ENCODE measurements at places on chromosomes 5 and 9.

GRCh38 chr9:131672451-131672850, 67.4 kb downstream of the RAPGEF1 start:
- H3K4me3 ChIP-seq: no peak overlapping the region
- DNase-seq: no peak
- H3K27me3 ChIP-seq: no peaks in the 10 kb centered on the region
- peaks cover 56% of the 10 kb centered on the region for H3K4me1 ChIP-seq
- H3K36me3 ChIP-seq: no peaks in the 10 kb centered on the region

GRCh38 chr5:129499208-129499852, 39.2 kb downstream of the ADAMTS19 start:
- H3K36me3 ChIP-seq: no peaks in the 10 kb centered on the region
- no peak overlapping the region for H3K4me3 ChIP-seq
- no peaks in the 10 kb centered on the region for H3K4me1 ChIP-seq
- no peak overlapping the region for H3K27ac ChIP-seq
- DNase-seq: no peak

GRCh38 chr5:158421319-158421718, 562.4 kb upstream of the CLINT1 start:
- H3K36me3 ChIP-seq: no peaks in the 10 kb centered on the region
- no peak overlapping the region for H3K4me3 ChIP-seq
- H3K27ac ChIP-seq: no peak overlapping the region
- H3K4me1 ChIP-seq: no peaks in the 10 kb centered on the region
- H3K27me3 ChIP-seq: no peaks in the 10 kb centered on the region

- no peaks in the 10 kb centered on the region for H3K27me3 ChIP-seq
- no peaks in the 10 kb centered on the region for H3K4me1 ChIP-seq
- no peak overlapping the region for H3K4me3 ChIP-seq
- no peak for DNase-seq
Measured at GRCh38 chr5:161530700-161531099, 15.8 kb downstream of the GABRB2 start.

GRCh38 chr5:87845734-87846133, 422.9 kb downstream of the TMEM161B start:
- H3K36me3 ChIP-seq: no peaks in the 10 kb centered on the region
- no peaks in the 10 kb centered on the region for H3K4me1 ChIP-seq
- no peak overlapping the region for H3K27ac ChIP-seq
- H3K27me3 ChIP-seq: no peaks in the 10 kb centered on the region
- H3K4me3 ChIP-seq: no peak overlapping the region

DNA sequence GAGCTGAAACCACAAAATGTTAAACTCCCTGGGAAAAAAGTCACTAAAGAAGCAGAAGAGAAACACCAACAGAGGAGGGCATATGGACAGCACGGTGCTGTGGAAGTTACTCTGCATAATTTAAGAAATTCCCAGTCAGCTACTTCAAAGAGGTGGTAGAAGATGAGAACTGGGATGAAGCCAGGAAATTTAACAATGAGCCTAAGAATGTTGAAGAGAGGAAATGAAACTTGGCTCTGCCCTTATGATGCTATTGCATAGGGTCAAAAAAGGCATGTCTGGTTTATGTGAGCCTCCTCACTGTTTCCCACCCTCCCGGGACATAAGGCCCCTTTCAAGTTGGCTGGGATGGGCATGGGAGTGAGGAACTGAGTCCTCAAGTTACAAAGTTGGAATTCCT, 25.4 kb upstream of the SNX18 start:
- H3K36me3 ChIP-seq: no peaks in the 10 kb centered on the region
- peaks cover 5% of the 10 kb centered on the region for H3K27me3 ChIP-seq
- H3K4me3 ChIP-seq: no peak overlapping the region

GRCh38 chr9:89850153-89850552, 245.3 kb downstream of the GADD45G start:
- H3K4me1 ChIP-seq: peaks cover 11% of the 10 kb centered on the region
- no peaks in the 10 kb centered on the region for H3K36me3 ChIP-seq
- DNase-seq: no peak
- no peaks in the 10 kb centered on the region for H3K27me3 ChIP-seq

- H3K27ac ChIP-seq: peak overlapping the region; percentile 10
- H3K36me3 ChIP-seq: no peaks in the 10 kb centered on the region
- DNase-seq: peak; percentile 13
- no peaks in the 10 kb centered on the region for H3K27me3 ChIP-seq
- peaks cover 24% of the 10 kb centered on the region for H3K4me1 ChIP-seq
- H3K4me3 ChIP-seq: no peak overlapping the region
Measured at GRCh38 chr9:34070606-34071324, 22.1 kb upstream of the UBAP2 start.

DNA sequence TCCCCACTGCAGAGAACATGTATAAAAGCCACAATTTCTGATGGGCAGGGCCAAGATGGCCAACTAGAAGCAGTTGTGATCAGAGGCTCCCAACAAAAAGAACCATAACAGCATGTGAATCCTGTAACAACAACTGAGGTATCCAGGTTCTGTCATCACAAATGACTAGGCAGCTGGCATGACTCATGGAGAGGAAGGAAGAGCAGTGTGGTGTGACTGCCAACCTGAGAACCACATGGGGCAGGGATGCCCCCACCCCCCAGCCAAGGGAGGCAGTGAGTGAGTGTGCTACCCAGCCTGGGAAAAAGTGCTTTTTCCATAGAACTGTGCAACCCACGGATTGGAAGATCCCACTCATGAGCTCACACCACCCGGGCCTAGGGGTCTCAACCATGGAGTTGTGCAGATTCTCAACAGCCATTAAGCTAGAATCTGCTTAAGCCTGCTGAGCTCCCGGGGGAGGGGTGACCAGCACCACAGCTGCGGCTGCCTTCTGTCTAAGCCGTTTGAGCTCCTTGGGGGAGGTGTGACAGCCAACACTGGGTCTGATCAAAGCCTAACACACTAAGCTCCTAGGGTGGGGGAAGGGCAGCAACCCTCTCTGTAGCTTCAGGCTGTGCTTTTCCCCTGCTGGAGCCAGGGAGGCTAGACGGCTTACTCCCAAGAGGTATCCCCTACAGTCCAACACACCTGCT, 80.1 kb upstream of the DMAC1 start:
- no peak overlapping the region for H3K27ac ChIP-seq
- no peaks in the 10 kb centered on the region for H3K36me3 ChIP-seq
- no peaks in the 10 kb centered on the region for H3K27me3 ChIP-seq

GRCh38 chr5:142844866-142845265, 74.7 kb downstream of the ARHGAP26 start:
- DNase-seq: no peak
- peaks cover 44% of the 10 kb centered on the region for H3K4me1 ChIP-seq
- no peak overlapping the region for H3K4me3 ChIP-seq
- no peaks in the 10 kb centered on the region for H3K27me3 ChIP-seq
- H3K36me3 ChIP-seq: no peaks in the 10 kb centered on the region
- no peak overlapping the region for H3K27ac ChIP-seq

GRCh38 chr9:137739371-137740309, 120.8 kb downstream of the EHMT1 start:
- H3K27me3 ChIP-seq: no peaks in the 10 kb centered on the region
- DNase-seq: no peak
- peaks cover 14% of the 10 kb centered on the region for H3K36me3 ChIP-seq

DNA sequence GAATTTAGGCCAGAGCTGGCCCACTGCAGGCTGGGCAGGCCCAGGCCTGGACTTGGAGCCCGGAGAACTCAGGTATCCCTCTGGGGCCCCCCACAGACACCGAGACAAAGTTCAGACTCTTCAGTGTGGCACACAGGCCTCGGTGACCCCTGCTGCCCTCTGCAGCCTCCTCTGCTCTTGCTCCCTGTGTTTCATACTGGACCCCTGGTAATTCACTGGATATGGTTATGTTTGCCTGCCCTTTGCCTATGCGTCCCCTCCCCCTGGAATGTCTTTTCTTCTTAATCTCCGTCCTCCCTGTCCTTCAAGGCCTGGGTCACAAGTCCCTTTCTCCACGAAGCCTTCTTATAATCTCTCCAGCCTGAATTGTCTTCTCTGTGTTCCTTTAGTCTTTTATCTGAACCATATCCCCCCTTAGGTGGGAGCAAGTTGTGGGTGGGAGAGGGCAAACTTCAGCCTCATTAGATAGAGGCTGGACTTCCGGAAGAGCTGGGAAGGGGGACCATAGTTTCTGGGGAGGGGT, 30.1 kb downstream of the GSN start:
- H3K27me3 ChIP-seq: no peaks in the 10 kb centered on the region
- peak overlapping the region; percentile 90 for H3K27ac ChIP-seq
- peak; percentile 14 for DNase-seq
- H3K36me3 ChIP-seq: peaks cover 14% of the 10 kb centered on the region
- no peak overlapping the region for H3K4me3 ChIP-seq
- peaks cover 44% of the 10 kb centered on the region for H3K4me1 ChIP-seq

GRCh38 chr5:87231037-87231808, 36.5 kb upstream of the RASA1 start:
- no peaks in the 10 kb centered on the region for H3K4me1 ChIP-seq
- H3K36me3 ChIP-seq: no peaks in the 10 kb centered on the region
- no peak overlapping the region for H3K27ac ChIP-seq

DNA sequence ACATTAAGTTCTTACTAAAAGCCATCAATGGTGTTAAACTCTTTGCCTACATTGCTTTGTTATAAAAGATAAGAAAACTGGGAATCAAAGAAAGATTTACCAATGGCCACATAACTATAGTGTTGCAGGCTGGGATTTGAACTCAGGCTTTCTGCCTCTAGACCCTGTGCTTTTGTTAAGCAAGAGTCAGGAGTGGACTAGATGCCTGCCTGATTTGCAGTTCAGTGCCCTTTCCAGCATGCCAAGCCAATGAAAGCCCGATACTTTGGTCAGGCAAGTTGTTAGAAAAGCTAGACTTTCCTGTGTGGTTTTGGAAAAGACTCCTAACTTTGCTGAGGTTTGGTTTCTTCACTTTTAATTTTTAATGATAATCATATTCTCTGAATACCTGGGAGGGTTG, 21.4 kb upstream of the AGXT2 start:
- H3K27me3 ChIP-seq: no peaks in the 10 kb centered on the region
- H3K4me1 ChIP-seq: no peaks in the 10 kb centered on the region
- DNase-seq: no peak
- H3K27ac ChIP-seq: no peak overlapping the region
- no peaks in the 10 kb centered on the region for H3K36me3 ChIP-seq

GRCh38 chr5:101292199-101292598, 389.1 kb upstream of the ST8SIA4 start:
- DNase-seq: no peak
- no peak overlapping the region for H3K27ac ChIP-seq
- no peaks in the 10 kb centered on the region for H3K27me3 ChIP-seq
- no peaks in the 10 kb centered on the region for H3K4me1 ChIP-seq
- no peak overlapping the region for H3K4me3 ChIP-seq

DNA sequence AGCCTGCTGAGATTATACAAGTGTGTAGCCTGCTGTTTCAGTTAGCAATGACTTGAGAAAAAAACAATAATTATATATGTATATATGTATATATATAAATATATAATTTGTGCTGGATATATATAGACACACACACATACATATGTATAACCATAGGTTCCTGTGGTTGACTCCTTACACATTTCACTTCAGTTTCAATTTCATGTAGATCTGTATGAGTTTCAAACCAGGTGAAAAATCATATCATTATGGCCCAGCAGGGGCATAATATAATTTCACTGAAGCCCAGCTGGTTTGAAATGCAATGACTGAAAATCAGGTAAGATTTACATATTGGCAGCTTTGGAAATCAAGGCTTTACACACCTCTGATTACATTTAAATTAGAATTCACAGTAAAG, 690.4 kb upstream of the CDH18 start:
- no peak for DNase-seq
- H3K36me3 ChIP-seq: no peaks in the 10 kb centered on the region
- no peak overlapping the region for H3K4me3 ChIP-seq
- H3K27ac ChIP-seq: no peak overlapping the region
- H3K4me1 ChIP-seq: no peaks in the 10 kb centered on the region

- no peak overlapping the region for H3K4me3 ChIP-seq
- H3K36me3 ChIP-seq: no peaks in the 10 kb centered on the region
- no peak for DNase-seq
- peak overlapping the region; percentile 36 for H3K27ac ChIP-seq
- peaks cover 9% of the 10 kb centered on the region for H3K4me1 ChIP-seq
Measured at GRCh38 chr9:134186471-134187109, 22.2 kb upstream of the RNU6ATAC start.

DNA sequence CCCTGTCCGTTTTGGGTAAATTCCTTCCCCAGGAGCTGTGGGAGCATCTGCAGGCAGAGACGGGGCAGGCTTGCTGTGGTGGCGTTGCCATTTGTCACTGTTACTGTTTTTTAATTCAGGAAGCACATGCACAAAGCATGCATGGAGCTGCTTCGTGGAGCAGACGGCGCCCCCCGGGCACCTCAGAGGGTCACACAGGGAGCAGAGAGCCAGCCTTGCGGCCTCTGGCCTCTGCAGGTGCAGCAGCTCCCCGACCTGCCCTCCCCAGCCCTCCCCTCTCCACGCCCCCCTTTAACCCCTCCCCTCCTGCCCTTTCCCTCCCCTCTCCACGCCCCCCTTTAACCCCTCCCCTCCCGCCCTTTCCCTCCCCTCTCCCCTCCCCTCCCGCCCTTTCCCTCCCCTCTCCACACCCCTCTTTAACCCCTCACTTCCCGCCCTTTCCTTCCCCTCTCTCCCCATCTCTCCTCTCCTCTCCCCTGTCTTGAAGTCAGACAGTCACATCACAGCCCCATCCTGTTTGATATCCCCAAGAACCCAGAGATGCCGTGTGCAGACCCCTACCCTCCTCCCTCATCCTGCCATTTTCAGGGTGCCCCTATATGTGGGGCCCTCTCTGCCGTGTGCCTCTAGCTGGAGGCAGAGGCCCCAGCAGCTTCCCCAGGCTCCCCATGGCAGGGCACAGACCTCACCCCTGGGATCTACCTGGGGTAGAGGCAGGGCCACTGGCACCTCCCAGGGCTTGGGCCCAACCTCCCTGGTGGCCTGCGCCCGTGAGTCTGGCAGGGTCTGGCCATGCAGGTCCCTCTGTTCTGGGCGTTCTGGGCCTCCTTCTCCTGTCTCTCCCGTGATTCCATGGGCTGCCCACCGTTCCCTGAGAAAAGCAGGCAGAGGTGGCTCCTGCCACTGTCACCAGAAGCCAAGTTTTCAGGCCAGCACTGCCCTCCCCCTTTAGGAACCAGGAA, 29.6 kb upstream of the UBAC1 start:
- peak overlapping the region; percentile 28 for H3K4me3 ChIP-seq
- H3K27me3 ChIP-seq: no peaks in the 10 kb centered on the region
- peak overlapping the region; percentile 44 for H3K27ac ChIP-seq
- peaks cover 61% of the 10 kb centered on the region for H3K4me1 ChIP-seq

DNA sequence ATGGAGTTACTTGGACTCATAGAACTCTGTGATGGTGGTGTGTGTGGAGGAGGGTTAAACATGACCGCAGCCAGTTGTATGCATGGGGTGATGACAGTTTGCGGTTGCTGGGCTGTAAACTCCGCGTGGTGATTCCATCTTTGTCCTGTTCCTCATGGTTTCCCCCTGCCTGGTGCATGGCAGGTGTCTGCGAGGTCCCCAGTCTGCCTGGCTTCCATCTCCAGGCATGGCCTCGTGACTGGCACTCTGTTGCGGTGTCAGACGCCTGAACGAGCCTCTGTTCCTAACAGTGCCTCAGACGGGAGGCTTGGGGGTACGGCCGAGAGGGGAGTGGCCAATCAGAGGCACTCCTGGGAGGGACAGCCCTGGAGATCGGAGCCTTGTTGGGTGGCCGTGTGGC, 33.9 kb upstream of the SH3PXD2B start:
- no peak overlapping the region for H3K4me3 ChIP-seq
- no peak for DNase-seq
- H3K27me3 ChIP-seq: no peaks in the 10 kb centered on the region
- H3K27ac ChIP-seq: no peak overlapping the region

All from stomach (tissue), 19 donors.